ENCODE measurements at places on chromosomes 3 and 15. TPM values are rescaled to one million over a fixed set of nuclear protein-coding genes. Genes with fewer than 3 reads are reported as not detected.

The CNTN6 gene
- 0.11 TPM for polyA plus RNA-seq

The COL8A1 gene
- polyA plus RNA-seq: 3.6 TPM

The APBA2 gene
- polyA plus RNA-seq: 1.0 TPM

The STRA6 gene
- 31.9 TPM for polyA plus RNA-seq

The FBLN2 gene
- 3.2 TPM for polyA plus RNA-seq

The ROPN1 gene
- polyA plus RNA-seq: not detected

The IL16 gene
- polyA plus RNA-seq: 1.4 TPM

The GP9 gene
- polyA plus RNA-seq: 0.49 TPM

The GOLGA6L4 gene
- polyA plus RNA-seq: 3.0 TPM

The MYEF2 gene
- 17.6 TPM for polyA plus RNA-seq

The ARHGAP31 gene
- 3.2 TPM for polyA plus RNA-seq

The FAM3D gene
- polyA plus RNA-seq: 0.41 TPM

The ISLR gene
- polyA plus RNA-seq: 18.8 TPM

The IL17RB gene
- 87.4 TPM for polyA plus RNA-seq

The SPESP1 gene
- polyA plus RNA-seq: 3.7 TPM

The TM4SF18 gene
- 14.2 TPM for polyA plus RNA-seq

The LNP1 gene
- polyA plus RNA-seq: 1.7 TPM

DNA sequence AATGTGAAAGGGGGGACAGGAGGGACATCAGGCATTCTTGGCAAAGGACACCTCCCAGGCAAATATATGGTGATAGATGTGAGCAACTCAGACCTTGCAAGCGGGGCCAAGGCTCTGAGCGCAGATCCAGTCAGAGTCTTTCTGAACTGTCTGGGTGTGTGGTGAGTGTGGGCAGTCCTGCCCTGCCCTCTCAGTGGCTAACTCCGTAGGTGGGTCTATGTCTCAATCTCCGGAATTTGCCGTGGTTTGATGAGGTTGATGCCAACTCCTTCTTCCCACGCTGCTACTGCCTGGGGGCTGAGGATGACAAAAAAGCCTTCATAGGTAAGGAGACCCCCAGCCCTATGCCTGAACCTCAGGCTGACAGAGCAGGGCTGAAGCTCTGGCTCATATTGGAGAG is 7.4 kb downstream of the TTLL3 start:
- no peak overlapping the region for H3K4me3 ChIP-seq
- no peaks in the 10 kb centered on the region for H3K27me3 ChIP-seq
- no peak overlapping the region for H3K27ac ChIP-seq
- DNase-seq: no peak
- H3K36me3 ChIP-seq: no peaks in the 10 kb centered on the region

DNA sequence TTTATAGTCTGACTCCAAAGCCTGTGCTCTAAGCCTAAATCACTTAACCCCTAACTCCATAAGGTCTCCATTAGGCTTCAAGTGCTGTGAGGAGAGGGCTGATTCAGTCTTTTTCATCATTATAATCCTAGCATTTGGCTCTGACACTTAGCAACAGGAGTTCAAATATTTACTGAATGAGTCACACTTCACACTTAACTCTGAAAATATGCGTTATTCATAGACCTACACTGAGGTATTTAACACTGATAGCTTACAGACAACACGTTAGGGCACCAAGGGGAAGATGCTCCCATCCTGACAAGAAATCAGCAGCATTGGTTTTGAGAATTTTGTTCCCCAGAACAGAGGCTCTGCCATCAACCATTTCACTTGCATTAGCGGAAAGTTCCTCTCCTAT is 53.5 kb downstream of the MSL2 start:
- H3K4me3 ChIP-seq: no peak overlapping the region
- no peaks in the 10 kb centered on the region for H3K36me3 ChIP-seq
- H3K27me3 ChIP-seq: no peaks in the 10 kb centered on the region
- no peak overlapping the region for H3K27ac ChIP-seq

DNA sequence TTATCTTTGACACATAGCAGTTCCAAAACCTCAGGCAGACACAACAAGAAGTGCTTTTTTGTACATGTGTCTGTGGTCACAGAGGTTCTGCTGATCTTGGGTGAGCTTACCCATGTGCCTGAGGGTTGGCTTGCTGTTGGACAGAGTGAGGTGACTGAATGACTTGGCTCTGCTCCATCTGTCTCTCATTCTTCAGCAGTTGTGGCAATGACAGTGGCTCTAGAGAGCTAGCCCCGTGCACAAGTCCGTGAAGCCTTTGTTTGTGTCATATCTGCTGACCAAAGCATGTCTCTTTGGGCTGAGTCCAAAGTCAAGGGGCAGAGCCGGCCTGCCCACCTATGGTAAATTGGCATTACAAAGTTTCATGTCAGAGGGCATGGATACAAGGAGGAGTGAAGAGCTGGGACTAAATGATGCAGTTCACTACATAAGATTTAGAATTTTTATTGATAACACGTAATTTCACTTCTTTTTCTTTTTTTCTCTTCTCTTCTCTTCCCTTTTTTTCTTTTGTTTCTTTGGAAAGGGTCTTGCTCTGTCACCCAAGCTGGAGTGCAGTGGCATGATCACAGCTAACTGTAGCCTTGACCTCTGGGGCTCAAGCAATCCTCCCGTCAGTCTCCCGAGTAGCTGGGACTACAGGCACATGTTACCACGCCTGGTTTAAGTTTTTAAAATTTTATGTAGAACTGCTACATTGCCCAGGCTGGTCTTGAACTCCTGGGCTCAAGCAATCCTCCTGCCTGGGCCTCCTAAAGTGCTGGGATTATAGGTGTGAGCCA is 77.9 kb downstream of the ITPR1 start:
- peaks cover 2% of the 10 kb centered on the region for H3K4me1 ChIP-seq
- H3K36me3 ChIP-seq: no peaks in the 10 kb centered on the region
- H3K27ac ChIP-seq: no peak overlapping the region
- no peak for DNase-seq
- no peaks in the 10 kb centered on the region for H3K27me3 ChIP-seq

GRCh38 chr15:80999623-81000036 is 1.1 kb upstream of the TLNRD1 start:
- no peaks in the 10 kb centered on the region for H3K27me3 ChIP-seq
- H3K4me1 ChIP-seq: peaks cover 4% of the 10 kb centered on the region
- H3K36me3 ChIP-seq: no peaks in the 10 kb centered on the region
- peak overlapping the region; percentile 87 for H3K4me3 ChIP-seq

GRCh38 chr3:80010021-80010571 is 242.3 kb upstream of the ROBO1 start:
- H3K36me3 ChIP-seq: no peaks in the 10 kb centered on the region
- DNase-seq: no peak
- H3K4me3 ChIP-seq: no peak overlapping the region
- H3K27me3 ChIP-seq: no peaks in the 10 kb centered on the region

- H3K4me1 ChIP-seq: peaks cover 43% of the 10 kb centered on the region
- no peaks in the 10 kb centered on the region for H3K36me3 ChIP-seq
- peak; percentile 65 for DNase-seq
- no peaks in the 10 kb centered on the region for H3K27me3 ChIP-seq
- H3K27ac ChIP-seq: peak overlapping the region; percentile 37
Measured at GRCh38 chr3:57160076-57160764, 4.9 kb downstream of the IL17RD start.

DNA sequence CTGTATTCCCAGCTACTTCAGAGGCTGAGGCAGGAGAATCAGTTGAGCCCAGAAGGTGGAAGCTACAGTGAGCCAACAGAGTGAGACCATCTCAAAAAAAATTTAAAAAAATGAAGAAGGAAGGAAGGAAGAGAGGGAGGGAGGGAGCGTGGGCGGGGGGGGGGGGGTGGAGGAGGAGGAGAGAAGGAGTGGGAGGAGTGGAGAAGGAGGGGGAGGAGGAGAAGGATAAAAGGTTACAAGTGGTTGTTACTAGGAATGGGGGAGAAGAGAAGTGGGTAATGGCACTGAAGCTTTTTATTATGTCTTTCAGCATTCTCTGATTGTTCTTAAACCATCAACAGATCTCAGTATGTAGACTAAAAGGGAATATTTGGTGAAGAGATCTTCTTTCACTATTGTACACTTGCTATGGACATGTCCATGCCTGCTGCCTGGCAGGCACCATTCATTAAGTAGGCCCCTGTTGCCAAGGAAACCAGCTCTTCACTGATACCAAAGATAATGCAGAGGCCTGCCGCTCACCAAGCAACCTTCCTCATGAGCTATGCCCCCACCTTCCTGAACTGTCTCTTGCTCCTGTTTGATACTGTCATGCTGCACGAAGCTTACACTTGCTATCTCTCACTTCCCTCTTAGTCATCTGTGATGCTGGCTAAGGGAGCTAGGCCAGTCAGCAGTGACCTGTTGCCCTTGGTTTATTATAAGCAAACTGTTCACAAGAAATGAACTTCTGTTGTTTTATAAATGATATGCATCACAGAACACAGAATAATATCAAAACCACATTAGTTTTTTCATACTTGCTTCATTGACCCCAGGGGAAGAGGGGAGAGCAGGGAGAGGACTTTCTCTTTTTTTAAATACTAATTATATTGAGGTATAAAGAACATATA is 23.1 kb downstream of the EPM2AIP1 start:
- H3K4me3 ChIP-seq: no peak overlapping the region
- H3K36me3 ChIP-seq: no peaks in the 10 kb centered on the region
- H3K27me3 ChIP-seq: no peaks in the 10 kb centered on the region
- no peak overlapping the region for H3K27ac ChIP-seq
- H3K4me1 ChIP-seq: no peaks in the 10 kb centered on the region

- H3K27ac ChIP-seq: no peak overlapping the region
- H3K4me1 ChIP-seq: no peaks in the 10 kb centered on the region
- no peak overlapping the region for H3K4me3 ChIP-seq
- no peaks in the 10 kb centered on the region for H3K27me3 ChIP-seq
- H3K36me3 ChIP-seq: peaks cover 34% of the 10 kb centered on the region
- DNase-seq: no peak
Measured at GRCh38 chr3:197958346-197958745, 1.7 kb upstream of the LMLN start.

GRCh38 chr15:79007066-79007465 is 62.2 kb upstream of the CTSH start:
- H3K36me3 ChIP-seq: no peaks in the 10 kb centered on the region
- no peaks in the 10 kb centered on the region for H3K27me3 ChIP-seq
- H3K4me3 ChIP-seq: no peak overlapping the region

DNA sequence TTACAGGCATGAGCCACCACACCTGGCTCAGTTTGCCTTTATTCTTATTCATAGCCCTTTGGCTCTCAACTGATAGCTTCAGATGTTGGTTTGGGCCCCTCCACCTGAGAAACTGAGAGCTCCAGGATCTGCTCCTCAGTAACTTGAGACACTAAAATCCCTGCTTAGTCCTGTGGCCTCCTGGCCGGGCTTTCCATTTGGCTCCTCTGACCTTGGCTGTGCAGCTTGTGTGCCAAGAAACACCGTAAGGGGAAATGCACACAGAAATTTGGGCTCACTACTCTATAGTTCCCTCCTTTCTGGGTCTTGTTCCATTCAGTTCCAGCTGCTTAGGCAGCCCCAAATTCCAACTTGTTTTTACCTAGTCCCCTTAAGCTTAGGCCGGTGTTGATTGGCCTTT is 24.9 kb downstream of the NIPA2 start:
- H3K27me3 ChIP-seq: no peaks in the 10 kb centered on the region
- H3K27ac ChIP-seq: no peak overlapping the region
- no peak for DNase-seq
- H3K36me3 ChIP-seq: peaks cover 3% of the 10 kb centered on the region
- no peaks in the 10 kb centered on the region for H3K4me1 ChIP-seq
- H3K4me3 ChIP-seq: no peak overlapping the region

DNA sequence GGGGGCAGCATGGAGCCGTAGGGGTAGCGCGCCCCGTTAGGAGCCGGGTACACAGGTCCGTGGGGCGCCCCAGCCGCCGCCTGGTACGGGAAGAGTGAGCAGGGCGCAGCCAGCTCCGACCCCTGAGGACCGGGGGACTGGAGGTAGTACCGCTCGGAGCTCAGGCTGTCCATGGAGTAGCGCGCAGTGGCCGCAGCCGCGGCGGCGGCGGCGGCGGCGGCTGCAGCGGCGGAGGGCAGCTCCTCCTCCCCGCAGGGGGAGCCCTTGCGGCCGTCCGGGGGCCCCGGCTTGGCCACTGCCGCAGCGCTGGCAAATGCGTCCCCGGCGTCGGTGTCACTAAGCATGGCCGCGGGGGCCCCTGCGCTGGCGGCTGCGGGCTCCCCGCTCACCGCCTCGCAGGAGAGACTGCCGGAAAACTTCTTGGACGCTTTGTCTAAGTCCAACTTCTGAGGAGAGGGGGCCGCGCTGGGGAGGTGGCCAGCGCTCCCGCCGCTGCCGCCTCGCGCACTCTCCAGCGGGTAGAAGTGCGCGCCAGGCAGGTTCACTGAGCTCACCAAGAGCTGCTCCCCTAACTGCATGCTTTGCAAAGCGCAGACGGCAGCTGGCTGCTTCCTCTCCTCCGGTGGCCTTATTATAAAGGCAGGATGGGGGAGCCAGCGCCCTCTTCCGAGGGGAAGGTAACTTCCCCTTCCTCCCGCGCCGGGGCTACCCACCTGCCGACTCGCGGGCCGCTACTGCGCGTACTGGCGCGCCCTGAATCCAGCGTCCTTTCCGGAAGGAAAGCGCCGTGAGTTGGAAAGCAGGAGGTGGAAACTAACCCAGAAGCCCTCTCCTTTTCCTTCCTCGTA is at the start of gene EOMES:
EOMES (minus strand) TSS at position 607 of the 848 bp plus-strand sequence; CDS start at position 578, 29 bp downstream.
- no peaks in the 10 kb centered on the region for H3K36me3 ChIP-seq
- H3K4me3 ChIP-seq: no peak within 1 kb of the TSS
- H3K4me1 ChIP-seq: peaks cover 11% of the 10 kb centered on the region
- peak; percentile 63 for DNase-seq

DNA sequence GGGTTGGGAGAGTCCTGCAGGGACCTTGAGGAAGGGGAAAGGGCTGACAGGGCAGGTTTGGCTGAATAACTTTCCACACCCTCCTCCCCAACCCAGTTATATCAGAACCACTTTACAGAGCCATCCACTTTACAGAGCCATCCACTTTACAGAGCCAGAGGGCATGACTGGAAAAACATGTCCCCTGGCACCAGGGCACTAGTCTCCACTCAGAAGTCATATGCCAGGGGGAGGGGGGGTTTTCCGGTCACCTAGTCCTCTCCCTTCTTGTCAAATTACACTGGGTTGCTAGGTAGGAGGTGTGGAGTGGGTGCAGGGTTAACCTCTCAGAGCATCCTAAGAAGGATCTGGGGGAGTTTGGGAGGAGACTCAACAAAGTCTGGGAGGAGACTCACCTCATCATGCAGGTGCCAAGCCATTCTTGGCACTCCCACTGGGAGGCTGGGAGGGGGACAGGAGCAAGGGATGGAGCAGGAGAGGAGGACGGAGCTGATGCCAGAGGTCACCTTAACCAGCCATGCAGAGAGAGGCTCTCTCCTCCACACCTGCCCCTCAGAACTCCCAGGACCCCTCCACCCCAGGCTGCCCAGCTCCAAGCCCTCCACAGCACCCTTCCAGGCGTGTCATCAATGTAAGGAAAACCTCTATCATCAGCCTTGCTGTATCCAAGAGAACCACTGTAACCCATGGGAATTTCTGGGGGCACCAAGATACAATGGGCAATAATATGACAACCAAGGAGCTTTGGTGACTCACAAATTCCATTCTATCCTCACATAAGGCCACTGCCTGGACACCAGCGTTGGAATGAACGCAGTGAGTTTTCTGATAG is 1.7 kb downstream of the LRRC2 start:
- no peaks in the 10 kb centered on the region for H3K36me3 ChIP-seq
- no peak overlapping the region for H3K4me3 ChIP-seq

GRCh38 chr3:169454060-169454317 is 209.5 kb downstream of the MECOM start:
- no peaks in the 10 kb centered on the region for H3K4me1 ChIP-seq
- no peaks in the 10 kb centered on the region for H3K27me3 ChIP-seq
- no peak for DNase-seq

Measured in kidney (tissue), 22 donors.